ENCODE measurements at places on chromosomes 6 and 20.

DNA sequence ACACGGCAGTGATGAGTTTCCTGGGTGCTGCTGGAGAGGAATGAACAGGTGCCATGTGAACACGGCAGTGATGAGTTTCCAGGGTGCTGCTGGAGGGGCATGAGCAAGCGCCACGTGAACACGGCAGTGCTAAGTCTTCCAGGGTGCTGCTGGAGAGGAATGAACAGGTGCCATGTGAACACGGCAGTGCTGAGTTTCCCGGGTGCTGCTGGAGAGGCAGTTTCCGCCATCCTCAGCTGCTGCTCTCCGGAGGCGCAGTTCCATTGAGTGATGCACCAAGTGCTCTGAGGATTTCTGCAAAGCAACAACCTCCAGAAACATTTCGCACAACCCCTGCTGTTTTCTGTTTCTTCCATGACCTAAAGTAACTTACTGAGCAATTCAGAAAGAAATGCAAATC is 155.4 kb downstream of the SMOC2 start:
- DNase-seq = no peak

DNA sequence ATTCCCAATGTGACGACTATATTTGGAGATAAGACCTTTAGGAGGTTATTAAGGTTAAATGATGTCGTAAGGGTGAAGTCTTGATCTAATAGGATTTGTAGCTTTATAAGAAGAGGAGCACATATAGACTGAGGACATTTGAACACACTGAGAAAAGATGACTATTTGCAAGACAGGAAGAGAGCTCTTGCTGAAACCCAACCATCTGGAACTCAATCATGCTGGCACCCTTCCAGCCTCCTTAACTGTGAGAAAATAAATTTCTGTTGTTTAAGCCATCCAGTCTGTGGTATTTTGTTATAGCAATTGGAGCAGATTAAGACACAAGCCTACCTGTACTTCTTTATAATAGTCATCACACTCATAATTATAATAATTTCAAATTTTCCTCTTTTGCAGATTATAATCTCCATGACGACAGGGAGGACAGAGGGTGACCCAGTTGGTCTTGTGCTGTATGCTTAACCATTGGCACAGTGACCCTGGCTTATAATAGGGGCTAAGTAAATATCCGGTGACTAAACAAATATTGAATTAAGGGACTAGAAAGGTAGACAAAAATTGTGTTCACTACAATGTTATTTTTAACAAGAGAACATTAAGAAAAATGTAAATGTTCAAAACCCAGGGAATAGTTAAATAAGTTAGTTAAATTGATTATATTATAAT is 206.4 kb upstream of the HDDC2 start:
- DNase-seq = no peak

DNA sequence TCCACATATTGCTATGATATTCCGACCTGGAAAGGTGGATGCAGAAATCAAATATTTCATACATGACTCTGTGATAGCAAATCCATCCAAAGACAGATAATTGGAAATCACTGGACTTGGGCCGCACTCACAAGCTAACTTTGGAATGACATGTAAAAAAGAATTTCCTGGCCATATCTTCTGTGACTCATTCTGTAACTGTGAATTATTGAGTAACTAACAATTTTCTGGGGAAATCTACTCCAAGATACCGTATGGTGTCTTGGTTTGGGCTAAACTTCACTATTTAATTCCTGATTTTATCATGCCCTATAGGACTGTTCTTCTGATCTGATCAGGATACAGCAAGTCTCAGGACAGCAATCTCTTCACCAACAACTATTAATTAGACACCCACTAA is 92.7 kb upstream of the LY86 start:
- DNase-seq = no peak

GRCh38 chr6:12363651-12364381 is 73.7 kb downstream of the EDN1 start:
- DNase-seq = no peak

DNA sequence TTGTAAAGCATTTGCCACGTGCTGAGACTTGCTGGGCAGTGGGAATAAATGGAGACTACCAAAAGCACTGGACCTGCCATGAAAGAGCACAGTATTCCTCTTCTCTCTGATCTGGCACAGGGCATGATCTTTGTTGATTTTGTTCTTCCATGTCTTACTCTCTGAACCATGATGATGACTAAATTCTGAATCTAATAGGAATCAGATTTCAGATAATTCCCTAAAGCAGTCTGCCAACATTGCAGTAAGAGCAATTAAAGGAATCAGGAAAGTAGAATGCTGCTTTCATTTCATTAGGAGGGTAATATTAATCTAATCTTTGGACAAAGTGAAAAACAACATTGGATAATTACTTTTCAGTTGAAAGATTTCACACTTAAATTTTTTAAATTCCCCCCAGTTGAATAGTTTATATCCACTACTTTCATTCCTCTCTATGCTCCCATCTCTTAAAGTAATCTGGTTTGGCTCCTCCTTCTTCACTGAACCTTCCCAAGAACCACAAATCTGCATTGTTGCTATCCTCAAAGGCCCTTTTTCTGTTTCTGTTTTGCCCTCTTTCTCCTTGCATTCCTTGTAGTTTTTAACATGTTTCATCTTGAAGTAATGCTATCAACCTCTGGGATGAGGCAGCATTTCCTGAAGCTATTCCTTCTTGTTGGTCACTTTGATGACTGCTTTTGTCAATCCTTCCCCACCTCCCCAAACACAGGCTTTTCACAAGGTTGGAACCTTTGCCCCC is 243.2 kb upstream of the TENT5A start:
- peak; percentile 57 for DNase-seq

DNA sequence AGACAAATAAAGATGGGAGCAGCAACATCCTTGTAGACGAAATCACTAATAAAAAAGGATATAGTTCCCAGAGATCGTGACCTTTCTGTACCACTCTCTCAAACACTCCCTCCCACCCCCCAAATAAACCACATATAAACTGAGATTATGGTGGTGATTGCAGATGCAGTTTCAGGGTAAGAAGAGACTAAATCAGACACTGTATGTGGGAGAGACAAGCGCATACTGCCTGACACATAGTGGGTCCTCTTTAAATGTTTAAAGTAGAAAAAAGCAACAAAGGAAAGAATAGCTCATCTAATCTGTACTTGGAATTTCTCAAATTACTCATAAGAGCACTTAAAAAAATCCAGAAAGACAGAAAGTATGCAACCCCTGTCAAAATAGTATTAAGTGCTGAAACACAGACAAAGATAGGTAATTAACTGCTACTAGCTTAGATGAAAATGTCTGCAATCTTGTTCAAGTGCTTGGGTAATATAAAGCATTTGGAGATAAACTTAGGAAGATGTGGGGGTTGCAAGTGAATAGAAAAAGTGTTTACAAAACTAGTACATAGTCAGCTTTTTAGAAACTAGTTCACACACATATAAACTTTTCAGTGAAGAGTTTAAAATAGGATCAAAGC is 151.6 kb downstream of the BACH2 start:
- DNase-seq = no peak

DNA sequence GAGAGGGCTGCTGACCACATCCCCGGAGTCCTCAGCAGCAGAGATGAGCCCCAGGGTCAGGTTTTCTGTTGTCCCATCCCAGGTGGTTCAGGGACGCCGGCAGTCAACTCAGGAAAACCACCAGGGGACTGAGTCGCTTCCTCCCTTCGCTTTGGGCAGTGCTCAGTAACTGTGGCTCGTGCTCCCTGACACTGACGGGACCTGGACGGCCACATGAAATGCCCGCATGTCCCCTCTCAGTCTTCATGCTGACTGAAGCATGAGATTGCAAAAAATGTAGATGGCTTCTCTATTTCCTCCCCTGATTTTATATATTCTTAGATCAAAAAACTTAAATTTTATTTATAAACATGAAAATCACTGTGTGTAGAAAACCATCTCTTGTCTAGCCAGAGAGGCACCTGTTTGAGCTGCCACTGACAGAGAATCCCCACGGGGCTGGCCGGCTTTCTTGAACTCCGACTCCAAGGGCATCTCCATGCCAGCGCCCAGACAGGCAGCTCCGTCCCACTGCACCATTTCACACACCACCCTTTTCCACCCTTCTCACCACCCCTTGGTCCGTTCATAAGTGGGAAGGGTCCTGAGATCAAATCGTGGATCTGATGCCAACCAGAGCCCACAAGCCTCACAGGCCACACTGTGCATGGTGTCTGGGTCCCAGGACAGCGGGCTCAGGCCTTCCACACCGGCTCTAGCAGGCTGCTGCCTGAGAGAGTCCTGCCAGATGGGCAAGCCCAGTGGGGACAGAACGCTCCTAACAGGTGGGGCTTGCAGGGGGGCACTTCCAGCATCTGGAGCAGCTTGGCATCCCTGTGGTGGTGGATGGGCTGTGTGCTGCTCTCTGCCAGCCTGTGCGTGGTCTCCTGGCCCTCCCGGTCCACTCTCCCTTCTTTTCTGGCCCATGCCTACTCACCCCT is 98.2 kb downstream of the SMOC2 start:
- DNase-seq = no peak

- no peak for DNase-seq
Observed at GRCh38 chr6:161630674-161631073, 356.8 kb upstream of the AGPAT4 start.

DNA sequence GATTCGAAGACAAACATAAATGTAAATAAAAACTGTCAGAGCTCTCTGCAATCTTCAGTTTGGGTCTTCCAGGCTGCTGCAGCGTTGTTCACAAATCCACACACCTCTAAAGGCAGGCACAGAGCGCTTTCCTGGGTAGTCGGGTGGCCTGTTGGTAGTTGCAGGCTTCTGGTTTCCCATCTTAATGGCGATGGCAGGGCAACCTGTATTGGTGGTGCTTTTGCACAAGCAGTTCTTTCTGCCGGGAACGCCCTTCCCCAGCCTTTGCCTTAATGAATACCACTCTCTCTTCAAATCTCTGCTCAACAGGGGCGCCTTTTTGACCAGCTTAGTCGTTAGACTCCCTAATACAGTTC is 723 bp upstream of the IFT52 start:
- no peak for DNase-seq
